Uterus (tissue), 4 donors: ENCODE measurements at places on chromosomes 4 and X. TPM values are rescaled to one million over a fixed set of nuclear protein-coding genes. Genes with fewer than 3 reads are reported as not detected.
A peak's percentile ranks its signal among the peaks of the same experiment; 100 is the strongest.

The TMEM47 gene
- 75.0 TPM for total RNA-seq

GRCh38 chr4:30789219-30789671, 69.1 kb downstream of the PCDH7 start:
- H3K27ac ChIP-seq = peak overlapping the region; percentile 53
- no peak overlapping the region for H3K4me3 ChIP-seq
- H3K36me3 ChIP-seq = no peaks in the 10 kb centered on the region
- DNase-seq = no peak
- no peaks in the 10 kb centered on the region for H3K27me3 ChIP-seq
- no peaks in the 10 kb centered on the region for H3K4me1 ChIP-seq

DNA sequence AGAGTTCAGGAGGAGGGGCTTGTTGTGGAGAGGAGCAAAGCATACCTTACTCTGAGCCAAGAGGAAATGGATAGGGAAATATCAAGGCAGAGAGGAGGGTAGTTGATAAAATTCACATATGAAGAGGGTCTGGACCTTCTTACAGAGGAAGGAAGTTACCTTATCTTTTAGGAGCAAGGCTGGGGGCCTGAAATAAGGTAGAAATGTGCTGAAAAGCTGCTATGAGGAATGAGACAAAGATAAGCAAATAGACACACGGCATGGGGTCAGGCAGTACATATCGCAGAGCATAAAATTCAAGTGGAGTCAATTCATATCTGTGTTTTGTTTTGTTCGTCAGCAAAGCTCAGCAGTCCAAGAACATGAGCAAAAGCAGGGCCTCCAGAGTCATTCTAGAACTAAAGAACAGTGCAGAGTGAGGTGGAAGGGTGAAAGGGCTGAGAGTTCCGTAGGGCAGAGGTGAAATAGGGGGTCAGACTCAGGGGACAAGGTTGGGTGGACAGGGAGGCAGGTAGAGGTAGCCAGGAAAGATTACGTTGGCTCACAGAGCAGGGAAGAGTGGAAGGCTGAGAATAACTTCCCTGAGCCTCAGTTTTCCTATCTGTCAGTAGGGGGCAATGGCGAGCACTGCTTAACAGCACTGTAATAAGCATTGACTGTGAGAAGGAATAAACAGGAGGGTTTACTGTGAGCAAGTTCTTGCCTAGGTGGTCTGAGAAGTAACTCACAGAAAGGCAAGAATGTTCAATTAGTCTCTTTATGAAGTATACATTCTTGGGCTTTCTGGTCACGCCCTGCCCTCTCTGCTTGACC, 9.2 kb downstream of the VSIG4 start:
- no peak for DNase-seq
- H3K36me3 ChIP-seq = no peaks in the 10 kb centered on the region
- no peaks in the 10 kb centered on the region for H3K4me1 ChIP-seq
- no peak overlapping the region for H3K4me3 ChIP-seq
- no peak overlapping the region for H3K27ac ChIP-seq
- no peaks in the 10 kb centered on the region for H3K27me3 ChIP-seq

GRCh38 chrX:106201502-106202178, 33.5 kb downstream of the PWWP3B start:
- H3K27me3 ChIP-seq = peaks cover 5% of the 10 kb centered on the region
- no peaks in the 10 kb centered on the region for H3K36me3 ChIP-seq
- H3K27ac ChIP-seq = no peak overlapping the region
- H3K4me1 ChIP-seq = no peaks in the 10 kb centered on the region
- H3K4me3 ChIP-seq = no peak overlapping the region

GRCh38 chrX:124344246-124344645, 2.1 kb upstream of the SH2D1A start:
- no peaks in the 10 kb centered on the region for H3K27me3 ChIP-seq
- H3K36me3 ChIP-seq = no peaks in the 10 kb centered on the region
- no peak overlapping the region for H3K27ac ChIP-seq
- H3K4me3 ChIP-seq = no peak overlapping the region
- no peak for DNase-seq
- no peaks in the 10 kb centered on the region for H3K4me1 ChIP-seq

GRCh38 chr4:137521053-137521452, 11.2 kb downstream of the PCDH18 start:
- no peak for DNase-seq
- no peak overlapping the region for H3K4me3 ChIP-seq
- H3K27me3 ChIP-seq = no peaks in the 10 kb centered on the region
- no peak overlapping the region for H3K27ac ChIP-seq
- H3K36me3 ChIP-seq = no peaks in the 10 kb centered on the region

- no peak overlapping the region for H3K27ac ChIP-seq
- no peaks in the 10 kb centered on the region for H3K36me3 ChIP-seq
- no peak for DNase-seq
These were observed 186.3 kb upstream of the INTU start for GRCh38 chr4:127446427-127446885.

- no peaks in the 10 kb centered on the region for H3K36me3 ChIP-seq
- DNase-seq = no peak
- no peak overlapping the region for H3K27ac ChIP-seq
- H3K27me3 ChIP-seq = no peaks in the 10 kb centered on the region
- H3K4me3 ChIP-seq = no peak overlapping the region
- no peaks in the 10 kb centered on the region for H3K4me1 ChIP-seq
These were observed 127.4 kb downstream of the ZNF330 start for GRCh38 chr4:141348125-141348524.
